ENCODE measurements at places on chromosomes 6 and 20. TPM values are rescaled to one million over a fixed set of nuclear protein-coding genes. Genes with fewer than 3 reads are reported as not detected.

DNA sequence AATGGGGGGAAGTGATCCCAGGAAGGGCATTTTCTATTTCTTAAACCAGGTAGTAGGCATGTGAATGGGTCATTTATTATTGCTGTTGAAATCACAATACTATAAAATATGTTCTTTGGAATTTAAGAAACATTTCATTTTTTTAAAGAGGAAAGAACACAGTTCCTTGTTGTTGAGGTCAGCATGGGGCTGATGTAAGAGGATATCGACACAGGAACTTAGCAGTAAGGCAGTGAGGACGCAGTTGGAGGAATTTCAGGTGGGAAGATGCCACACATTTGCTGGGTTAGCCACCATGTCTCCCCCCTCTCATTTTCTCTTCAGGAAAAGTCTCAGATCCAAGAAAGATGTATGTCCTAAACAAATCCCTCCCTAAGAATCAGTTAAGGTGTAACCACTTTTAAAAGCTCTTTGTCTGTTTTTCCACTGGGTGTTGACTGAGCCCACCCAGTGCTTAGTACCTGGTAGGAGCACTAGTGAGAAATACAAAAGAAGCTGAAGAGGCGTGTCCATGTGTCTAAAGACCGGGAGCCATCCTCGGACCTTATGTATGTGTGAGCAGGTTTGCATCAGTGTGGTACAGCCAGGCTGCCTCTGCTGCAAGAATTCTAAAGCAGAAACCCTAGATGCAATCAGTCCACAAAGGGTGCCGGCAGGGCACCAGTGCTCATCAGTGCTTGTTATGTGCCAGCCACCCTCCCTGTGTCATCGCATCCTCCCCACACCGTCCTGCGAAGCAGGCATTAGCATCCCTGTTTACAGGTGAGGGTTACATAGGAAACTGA is 98.9 kb downstream of the TCP11 start:
- no peak overlapping the region for H3K27ac ChIP-seq
- DNase-seq = no peak
- H3K27me3 ChIP-seq = no peaks in the 10 kb centered on the region
- H3K4me1 ChIP-seq = no peaks in the 10 kb centered on the region
- H3K36me3 ChIP-seq = no peaks in the 10 kb centered on the region
- H3K4me3 ChIP-seq = no peak overlapping the region

GTSF1L gene
- total RNA-seq = not detected

GPLD1 gene
- total RNA-seq = 0.45 TPM

GRCh38 chr6:22083119-22083518 is 213.7 kb downstream of the PRL start:
- no peaks in the 10 kb centered on the region for H3K27me3 ChIP-seq
- H3K27ac ChIP-seq = no peak overlapping the region
- no peak for DNase-seq
- H3K4me1 ChIP-seq = no peaks in the 10 kb centered on the region

DNA sequence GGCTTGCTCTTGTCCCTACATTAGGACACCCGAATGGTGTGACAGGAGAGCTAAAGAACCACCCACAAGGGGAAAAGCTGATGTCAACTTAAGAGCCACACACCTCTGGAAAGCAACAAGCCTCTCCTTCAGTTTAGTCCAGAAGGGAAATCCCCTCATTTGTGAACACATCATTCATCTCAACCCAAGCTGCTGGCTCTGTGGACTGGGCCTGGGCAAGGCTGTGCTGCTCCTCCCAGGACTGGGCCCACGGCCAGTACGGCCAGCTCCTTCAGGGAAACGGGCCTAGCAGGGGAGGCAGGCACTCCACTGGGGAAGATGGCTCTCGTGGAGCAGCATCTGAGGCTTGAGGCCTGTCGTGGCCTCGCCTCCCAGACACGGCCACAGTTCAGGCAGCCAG is 12.8 kb upstream of the SLC4A11 start:
- DNase-seq = no peak
- peaks cover 8% of the 10 kb centered on the region for H3K4me1 ChIP-seq
- H3K27ac ChIP-seq = no peak overlapping the region
- H3K27me3 ChIP-seq = peaks cover 22% of the 10 kb centered on the region
- no peak overlapping the region for H3K4me3 ChIP-seq

DNA sequence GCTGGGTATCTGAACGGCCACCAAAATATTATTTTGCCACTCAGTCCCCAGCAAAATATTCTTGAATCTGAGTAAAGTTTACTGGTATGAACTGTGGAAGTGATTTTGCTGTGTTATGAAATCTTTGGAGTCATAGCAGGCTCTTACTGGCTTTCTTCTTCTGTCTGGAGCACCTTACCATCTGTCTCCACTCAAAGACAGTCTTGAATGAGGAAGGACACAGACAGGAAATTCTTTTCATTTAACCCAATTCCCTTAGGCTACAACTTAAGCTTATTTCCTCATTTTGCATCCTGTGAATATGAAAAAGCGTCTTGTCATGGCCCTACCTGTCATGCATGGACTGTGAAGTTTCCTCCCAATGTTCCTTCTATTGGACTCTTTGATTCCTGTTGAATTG is 24.7 kb downstream of the FNDC1 start:
- DNase-seq = no peak
- no peaks in the 10 kb centered on the region for H3K36me3 ChIP-seq
- no peak overlapping the region for H3K4me3 ChIP-seq
- H3K27ac ChIP-seq = no peak overlapping the region

IL20RA gene
- total RNA-seq = not detected

DNA sequence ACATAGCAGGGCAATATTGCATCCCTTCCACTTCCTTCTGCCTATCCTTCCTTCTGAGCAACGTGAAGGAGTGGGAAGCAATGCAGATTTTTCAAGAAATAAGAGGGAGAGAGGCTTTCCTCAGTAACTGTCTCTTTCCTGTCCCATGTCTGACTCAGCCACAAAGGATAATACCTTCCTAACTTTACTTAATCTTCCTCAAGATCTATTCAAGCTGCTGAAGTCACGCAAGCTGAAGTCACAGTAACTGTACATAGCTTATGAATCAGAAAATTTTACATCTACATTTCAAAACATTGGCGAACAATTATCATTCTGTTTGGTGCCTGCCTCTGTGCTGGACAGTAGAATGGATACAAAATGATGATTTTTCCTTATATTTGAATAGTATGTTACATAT is 86.4 kb upstream of the POU3F2 start:
- no peak overlapping the region for H3K4me3 ChIP-seq
- DNase-seq = no peak
- no peaks in the 10 kb centered on the region for H3K4me1 ChIP-seq
- H3K36me3 ChIP-seq = no peaks in the 10 kb centered on the region

DNA sequence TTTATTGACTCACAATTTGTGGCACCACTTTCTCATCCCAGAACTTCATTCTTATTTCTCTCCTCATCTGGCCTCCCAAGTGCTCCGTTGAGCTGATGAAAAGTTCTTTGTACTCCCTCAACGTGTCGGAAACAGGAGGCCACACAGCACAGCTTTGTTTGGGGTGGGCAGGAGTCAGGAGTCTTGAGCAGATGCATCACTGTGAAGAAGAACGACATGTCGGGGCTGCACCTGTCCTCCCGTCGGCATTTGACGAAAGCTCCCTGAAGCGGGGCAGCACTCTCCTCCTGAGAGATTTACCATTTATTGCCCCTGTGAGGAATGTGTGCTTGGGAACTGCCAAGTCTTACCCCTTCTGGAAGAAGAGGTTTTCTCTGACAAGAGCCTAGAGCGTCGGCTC is 28.1 kb downstream of the TAF8 start:
- H3K36me3 ChIP-seq = peaks cover 48% of the 10 kb centered on the region
- no peak overlapping the region for H3K27ac ChIP-seq
- no peaks in the 10 kb centered on the region for H3K4me1 ChIP-seq
- no peak overlapping the region for H3K4me3 ChIP-seq

DNA sequence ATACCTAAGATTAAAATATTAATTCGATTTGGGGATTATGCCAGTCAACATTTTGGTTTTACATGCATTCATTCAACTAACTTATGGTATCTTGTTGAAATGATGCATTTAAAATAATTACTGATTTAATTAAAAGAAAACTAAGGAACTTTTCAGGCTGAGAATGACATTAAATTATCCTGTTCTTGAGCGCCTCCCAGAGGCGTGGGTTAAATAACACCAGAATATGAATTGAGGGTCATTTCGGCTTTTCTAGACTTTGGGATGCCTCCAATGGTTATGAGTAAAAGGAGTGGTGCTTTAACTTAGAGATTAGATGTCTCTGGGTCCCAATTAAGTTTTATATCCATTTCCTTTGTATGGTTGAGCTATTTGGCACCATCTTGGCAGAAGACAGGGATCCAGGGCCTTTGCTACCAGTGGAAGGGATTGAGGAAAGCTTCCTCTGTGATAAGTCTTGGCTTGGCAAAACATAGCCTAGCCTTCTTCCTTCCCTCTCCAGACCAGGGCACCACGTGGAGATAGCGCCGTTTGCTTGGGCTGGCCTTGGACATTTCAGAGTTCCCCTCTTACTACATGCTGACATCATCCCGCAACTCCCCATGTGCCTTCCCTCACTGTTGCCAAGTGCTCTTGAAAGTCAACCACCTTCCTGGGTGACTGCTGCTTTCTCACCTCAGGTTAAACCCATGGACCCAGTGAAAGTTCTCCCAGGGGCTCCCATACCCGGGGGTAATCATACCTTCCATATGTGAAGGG is 28.7 kb downstream of the GNAS start:
- H3K27me3 ChIP-seq = no peaks in the 10 kb centered on the region
- DNase-seq = no peak
- no peak overlapping the region for H3K4me3 ChIP-seq
- H3K36me3 ChIP-seq = peaks cover 2% of the 10 kb centered on the region
- H3K4me1 ChIP-seq = peaks cover 43% of the 10 kb centered on the region

- no peak overlapping the region for H3K4me3 ChIP-seq
- no peaks in the 10 kb centered on the region for H3K36me3 ChIP-seq
- no peak overlapping the region for H3K27ac ChIP-seq
- H3K4me1 ChIP-seq = no peaks in the 10 kb centered on the region
- H3K27me3 ChIP-seq = no peaks in the 10 kb centered on the region
- DNase-seq = no peak
These were observed 214.8 kb upstream of the MOCS1 start for GRCh38 chr6:40148882-40149573.

OR5V1 gene
- total RNA-seq = not detected

NRN1 gene
- 13.3 TPM for total RNA-seq

SPTLC3 gene
- 0.05 TPM for total RNA-seq

DNA sequence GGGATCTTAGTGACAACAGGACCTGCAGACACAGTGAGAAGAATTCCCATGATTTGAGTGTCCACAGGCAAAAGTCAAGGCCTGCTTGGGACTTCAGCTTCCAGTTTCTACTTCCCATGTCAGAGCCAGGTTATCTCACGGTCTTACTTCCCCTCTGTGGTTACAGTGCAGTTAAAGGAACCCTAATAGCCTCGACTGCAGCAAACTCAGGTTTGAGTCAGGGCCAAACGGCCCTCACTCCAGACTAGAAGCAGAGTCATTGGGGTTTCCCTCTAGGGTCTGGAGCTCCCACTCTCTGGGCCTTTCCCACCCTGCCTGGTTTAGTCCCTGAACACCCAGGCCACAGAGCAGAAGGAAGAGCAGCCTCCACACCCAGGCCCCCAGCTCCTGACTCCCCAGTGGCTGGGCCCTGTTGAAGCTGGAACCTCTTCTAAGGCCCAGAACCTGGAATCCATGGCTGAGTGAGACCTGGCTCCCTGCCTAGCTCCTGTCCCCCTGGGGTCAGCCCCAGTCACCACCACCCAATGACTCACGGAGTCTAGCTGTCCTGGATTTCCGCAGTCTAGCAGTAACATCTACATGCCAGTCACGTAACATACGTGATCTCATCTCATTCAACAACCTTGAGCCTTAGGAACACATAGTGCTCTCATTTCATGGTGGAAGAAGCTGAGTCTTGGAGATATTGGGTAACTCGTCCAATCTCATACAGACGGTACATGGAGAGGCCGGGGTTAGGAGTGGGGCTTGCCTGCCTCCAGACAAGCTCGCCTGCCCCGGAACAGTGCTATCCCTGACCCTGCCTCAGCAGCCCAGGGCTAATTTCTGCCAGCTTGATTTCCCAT is 9.2 kb upstream of the GHRH start:
- H3K27me3 ChIP-seq = no peaks in the 10 kb centered on the region
- H3K4me3 ChIP-seq = no peak overlapping the region
- DNase-seq = no peak

GRCh38 chr6:123091896-123092271 is 95.8 kb downstream of the CLVS2 start:
- no peak overlapping the region for H3K4me3 ChIP-seq
- no peaks in the 10 kb centered on the region for H3K27me3 ChIP-seq
- no peak for DNase-seq
- H3K4me1 ChIP-seq = no peaks in the 10 kb centered on the region
- no peaks in the 10 kb centered on the region for H3K36me3 ChIP-seq
- H3K27ac ChIP-seq = no peak overlapping the region

DNA sequence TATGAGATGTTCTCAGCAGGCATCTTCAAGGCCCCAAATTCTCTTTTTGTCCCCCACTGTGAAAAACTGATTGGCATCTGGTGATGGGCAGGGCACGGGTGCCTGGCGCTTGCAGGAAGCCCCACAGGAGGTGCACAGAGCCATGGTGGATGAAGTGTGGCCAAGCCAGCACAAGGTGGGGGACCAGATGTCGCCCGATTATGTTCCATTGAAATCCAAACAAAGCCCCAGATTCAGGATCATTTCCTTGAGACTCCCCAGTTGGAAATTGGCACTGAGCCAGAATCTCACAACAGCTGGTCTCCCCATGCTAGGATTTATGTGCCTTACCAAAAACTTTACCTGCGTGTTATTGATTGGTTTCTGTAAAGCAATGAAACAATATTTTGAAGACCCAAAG is 186.1 kb downstream of the ADAT2 start:
- no peak overlapping the region for H3K27ac ChIP-seq
- no peak for DNase-seq
- no peaks in the 10 kb centered on the region for H3K27me3 ChIP-seq
- no peak overlapping the region for H3K4me3 ChIP-seq
- H3K4me1 ChIP-seq = no peaks in the 10 kb centered on the region
- H3K36me3 ChIP-seq = no peaks in the 10 kb centered on the region

DNA sequence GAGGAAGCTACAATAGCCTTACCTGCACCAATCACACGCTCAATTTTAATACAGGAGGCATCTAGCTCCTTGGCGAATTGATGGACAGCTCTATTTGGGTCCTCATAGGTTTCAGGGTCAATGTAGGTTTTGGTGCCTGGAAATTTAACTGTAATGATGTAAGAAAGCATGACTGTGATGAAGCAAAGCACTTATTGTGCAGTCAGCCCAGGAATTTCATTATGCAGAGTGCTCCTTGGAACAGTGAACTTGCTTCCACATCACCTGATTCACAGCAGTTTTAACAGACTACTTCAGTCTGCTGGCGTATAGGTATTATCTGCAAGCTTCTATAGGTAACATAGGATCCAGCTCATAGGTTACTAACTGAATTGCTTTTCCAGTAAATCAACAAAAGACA is 160.0 kb downstream of the EPHA7 start:
- H3K36me3 ChIP-seq = no peaks in the 10 kb centered on the region
- H3K4me3 ChIP-seq = no peak overlapping the region
- no peak overlapping the region for H3K27ac ChIP-seq
- no peaks in the 10 kb centered on the region for H3K4me1 ChIP-seq
- DNase-seq = no peak
- H3K27me3 ChIP-seq = no peaks in the 10 kb centered on the region
